ENCODE measurements at places on chromosomes 7 and 10. TPM values are rescaled to one million over a fixed set of nuclear protein-coding genes. Genes with fewer than 3 reads are reported as not detected.

DNA sequence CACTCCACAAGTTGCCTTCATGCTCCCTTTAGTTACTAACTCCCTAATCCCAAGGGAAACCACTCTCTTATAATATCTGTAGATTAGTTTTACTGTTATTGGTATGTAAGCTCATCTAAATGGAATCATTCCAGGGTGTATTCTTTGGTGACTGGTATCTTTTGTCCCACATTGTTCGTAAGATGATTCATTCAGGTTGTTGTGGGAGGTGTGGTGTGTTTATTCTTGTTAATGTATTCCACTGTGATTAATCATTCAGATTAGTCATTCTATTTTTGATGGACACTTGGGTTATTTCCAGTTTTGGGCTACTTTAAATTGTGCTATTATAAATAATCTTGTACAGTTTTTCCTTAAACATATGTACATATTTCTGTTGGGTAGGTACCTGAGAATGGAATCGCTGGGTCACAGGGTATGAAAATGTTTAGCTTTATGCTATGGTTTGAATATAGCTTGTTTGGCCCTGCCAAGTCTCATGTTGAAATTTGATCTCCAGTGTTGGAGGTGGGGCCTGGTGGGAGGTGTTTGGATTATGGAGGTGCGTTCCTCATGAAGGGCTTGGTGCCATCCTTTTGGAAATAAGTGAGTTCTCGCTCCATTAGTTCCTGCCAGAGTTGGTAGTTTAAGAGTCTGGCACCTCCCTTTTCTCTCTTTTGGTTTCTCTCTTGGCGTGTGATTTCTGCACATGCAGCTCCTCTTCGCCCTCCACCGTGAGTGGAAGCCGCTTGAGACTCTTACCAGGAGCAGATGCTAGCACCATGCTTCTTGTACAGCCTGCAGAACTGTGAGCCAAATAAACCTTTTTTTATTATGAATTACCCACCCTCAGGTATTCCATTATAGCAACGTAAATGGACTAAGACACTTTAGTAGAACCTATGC, 13.8 kb downstream of the BTRC start:
- DNase-seq = no peak

DNA sequence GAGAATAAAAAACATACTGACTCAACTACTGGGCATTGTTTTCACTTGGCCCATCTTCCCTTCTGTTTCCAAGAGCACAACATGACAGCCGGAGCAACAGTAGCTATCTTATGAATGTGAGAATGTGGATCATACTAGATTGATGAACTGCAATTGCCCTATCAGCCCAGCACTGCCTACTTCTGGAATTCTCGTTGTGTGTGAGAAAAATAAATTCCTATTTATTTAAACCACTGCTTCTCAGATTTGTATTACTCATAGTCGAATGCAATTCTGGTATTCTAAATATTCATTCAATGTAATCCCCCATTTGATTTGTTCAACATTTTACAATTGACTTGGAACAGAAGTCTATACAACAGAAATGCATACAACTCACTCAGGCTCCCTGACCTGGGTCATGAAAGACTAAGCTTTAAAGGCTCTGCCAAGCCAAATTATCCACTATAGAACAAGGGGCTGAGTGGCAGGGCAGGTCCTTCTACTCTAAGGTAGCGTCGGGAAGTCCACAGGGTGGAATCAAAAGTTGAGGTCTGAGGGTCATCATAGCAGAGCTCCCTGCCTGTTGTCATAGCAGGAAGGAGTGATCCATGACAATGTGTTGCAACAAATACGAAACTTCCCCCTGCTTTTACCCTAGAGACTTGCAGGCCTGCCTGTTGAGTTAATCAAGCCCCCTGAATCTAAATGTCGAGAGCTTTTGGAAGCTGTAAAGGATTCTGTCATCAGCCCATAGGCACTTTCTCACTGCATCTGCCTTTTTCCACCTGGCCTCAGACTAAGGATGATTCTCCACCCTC, 12.4 kb upstream of the JAZF1 start:
- DNase-seq = no peak

DNA sequence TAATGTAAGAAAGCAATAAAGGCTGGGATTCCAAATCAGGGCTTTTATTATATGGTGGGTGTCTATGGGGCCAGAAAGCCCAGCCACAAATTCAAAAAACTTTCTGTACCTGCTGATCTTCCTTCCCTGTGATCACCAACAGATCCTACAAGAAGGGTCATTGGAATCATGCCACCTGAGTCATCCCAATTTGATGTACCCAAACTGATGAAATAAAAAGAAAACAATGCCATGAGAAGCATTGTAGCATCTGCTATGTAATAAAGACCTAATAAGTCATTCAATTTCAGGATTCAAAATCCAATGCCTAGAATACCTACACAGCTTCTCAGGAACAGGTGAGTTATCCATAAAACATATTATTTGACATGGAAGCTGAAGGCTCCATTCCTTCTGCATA, 228.8 kb downstream of the DKK1 start:
- DNase-seq = no peak

DNA sequence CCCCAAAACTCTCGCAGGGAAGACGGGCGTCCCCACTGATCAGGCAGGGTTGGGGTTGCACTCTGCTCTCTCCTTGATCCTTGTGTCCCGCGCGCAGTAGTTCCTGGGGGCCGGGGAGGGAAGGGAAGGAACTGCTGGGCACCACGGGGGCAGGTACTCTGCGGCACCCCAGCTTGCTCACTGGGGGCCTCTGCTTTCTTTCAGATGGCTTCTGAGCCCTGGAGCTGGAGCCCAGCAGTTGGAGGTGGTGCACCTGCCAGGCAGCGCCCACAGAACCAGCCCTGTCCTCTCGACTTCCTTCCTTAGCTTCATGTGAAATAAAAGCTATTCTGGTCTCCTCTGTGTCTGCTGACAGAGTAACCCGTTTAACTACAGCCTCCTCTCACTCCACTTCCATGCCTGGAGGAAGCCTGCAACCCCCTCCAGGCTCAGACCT, 12.2 kb downstream of the PLAC9 start:
- peak; percentile 74 for DNase-seq

GRCh38 chr7:35777121-35777520, 23.7 kb upstream of the SEPTIN7 start:
- no peak for DNase-seq

GRCh38 chr10:111511751-111512150, 434.9 kb downstream of the ADRA2A start:
- DNase-seq = no peak

GRCh38 chr10:14554491-14555205, 220.0 kb downstream of the FAM107B start:
- DNase-seq = no peak

DNA sequence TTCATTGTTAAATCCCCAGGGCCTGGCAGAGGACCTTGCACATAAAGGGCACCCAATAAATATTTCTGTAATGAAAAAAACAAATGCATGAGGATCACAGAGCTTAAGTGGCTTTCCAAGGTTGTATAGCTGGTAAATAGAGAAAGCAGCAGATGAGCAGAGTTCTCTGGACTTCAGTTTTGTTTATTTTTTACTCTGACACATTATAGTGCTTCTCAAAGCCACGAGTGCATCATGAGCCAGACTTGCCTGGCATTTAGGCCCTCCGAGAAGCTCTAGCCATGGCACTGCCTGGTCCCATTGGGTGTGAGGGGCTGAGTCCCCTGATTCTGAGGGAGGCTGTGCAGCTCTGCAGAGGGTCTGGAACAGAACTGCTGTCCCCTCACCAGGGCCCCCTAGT, 87.2 kb upstream of the ZNF32 start:
- no peak for DNase-seq

DNA sequence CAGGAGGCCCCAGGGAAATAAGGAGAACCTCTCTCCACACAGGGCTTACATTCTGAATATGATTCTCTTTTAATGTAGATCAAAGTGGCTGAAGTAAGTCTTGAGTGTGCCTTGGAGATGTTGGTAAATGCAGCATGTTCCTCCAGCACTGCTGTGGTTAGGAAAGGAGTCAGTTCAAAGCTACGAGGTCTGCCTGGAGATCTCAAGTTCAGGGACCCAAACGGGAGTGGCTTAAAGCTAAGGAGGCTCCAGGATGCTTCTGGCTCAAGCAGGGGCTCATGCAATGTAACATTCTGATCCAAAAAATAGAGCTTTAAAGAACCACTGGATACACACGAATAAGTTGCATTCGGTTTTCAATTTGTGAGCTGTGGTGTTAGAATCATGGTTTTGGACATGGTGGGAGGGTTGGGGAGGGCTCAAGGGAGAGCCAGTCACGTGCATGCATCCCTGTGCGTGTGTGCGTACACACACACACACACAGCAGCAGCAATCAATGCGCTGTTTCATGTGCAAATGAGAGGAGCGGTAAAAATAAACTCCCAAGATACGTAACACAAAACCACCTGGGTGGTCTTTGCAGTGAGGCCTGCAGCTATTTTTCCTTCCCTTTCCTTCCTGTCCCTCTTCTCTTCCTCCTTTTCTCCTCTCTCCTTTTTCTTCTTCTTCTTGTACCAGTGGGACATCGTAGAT, 70.5 kb downstream of the AOAH start:
- peak; percentile 31 for DNase-seq

DNA sequence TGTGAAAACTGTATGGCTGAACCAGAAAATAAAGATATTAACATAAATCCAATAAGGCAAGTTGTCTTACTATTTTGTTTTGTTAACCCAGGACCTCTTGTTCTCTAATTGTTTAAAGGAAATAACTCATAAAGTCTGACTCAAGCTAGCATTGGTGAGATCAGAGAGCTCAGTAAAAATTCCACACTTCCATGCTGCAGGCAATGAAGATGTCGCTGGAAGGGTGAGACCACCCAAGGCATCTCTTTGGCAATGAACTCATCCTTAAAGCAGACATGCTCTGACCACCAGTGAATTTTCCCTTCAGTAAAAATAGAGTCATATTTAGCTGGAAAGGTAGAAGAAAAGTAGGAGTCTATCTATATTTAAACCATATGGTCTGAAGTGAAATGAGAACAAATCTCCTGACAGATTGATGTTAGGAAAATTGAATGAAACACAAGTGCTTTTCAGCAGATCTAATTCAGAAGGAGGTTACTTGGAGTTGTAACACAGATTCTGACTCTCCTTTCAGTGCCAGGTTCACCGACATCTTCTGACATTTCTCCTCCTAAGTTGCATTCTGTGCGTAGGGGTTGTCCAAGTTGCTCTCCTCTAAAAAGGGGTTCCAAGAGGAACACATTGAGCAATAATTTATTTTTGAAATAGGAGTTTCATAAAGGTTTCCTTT, 32.8 kb upstream of the VIPR2 start:
- DNase-seq = no peak

- no peak for DNase-seq
Observed at GRCh38 chr10:50232261-50232639, 19.1 kb downstream of the ASAH2 start.

- DNase-seq = peak; percentile 87
Observed at GRCh38 chr10:68156373-68157185, 47.3 kb downstream of the MYPN start.

DNA sequence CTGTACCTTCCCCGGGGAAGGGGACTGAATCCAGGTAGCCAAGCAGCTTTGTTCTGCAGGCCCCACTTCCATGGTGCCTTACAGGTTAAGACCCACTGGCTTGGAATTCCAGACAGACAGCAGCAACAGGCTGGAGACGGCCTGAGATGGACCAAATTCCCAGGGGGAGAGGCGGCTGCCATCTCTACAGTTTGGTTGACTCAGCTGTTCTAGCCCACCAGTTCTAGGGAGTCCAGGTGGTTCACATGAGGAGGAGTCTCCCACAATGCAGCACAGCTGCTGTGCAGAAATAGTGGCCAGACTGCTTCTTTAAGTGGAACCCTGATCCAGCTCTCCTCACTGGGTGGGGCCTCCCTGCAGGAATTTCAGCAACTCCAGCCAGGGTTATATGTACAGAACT, 74.1 kb downstream of the C10orf67 start:
- DNase-seq = no peak

- peak; percentile 63 for DNase-seq
Observed at GRCh38 chr7:71272509-71273490, 140.9 kb downstream of the GALNT17 start.

DNA sequence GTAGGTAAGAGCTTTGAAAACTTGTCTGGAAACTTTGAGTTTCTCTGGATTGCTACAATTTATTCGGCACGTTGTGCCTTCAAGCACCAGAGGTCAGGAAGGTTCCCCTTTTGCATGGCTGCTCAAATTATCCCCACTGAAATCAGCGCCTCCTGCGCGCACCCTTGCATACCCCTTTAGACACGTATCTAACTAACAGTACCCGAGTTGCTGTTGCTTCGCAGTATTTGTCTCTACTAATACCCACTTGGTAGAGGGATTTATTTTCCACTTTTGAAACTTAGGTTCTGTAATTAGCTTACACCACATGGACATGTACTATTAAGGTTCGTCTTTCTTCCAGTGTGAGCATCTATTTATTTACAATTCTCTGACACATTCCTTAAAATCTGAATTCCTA, 1.6 kb downstream of the MEOX2 start:
- no peak for DNase-seq

- DNase-seq = no peak
Observed at GRCh38 chr7:80651471-80651870, 13.0 kb downstream of the CD36 start.

- DNase-seq = no peak
Observed at GRCh38 chr7:45342236-45342635, 184.6 kb downstream of the RAMP3 start.

DNA sequence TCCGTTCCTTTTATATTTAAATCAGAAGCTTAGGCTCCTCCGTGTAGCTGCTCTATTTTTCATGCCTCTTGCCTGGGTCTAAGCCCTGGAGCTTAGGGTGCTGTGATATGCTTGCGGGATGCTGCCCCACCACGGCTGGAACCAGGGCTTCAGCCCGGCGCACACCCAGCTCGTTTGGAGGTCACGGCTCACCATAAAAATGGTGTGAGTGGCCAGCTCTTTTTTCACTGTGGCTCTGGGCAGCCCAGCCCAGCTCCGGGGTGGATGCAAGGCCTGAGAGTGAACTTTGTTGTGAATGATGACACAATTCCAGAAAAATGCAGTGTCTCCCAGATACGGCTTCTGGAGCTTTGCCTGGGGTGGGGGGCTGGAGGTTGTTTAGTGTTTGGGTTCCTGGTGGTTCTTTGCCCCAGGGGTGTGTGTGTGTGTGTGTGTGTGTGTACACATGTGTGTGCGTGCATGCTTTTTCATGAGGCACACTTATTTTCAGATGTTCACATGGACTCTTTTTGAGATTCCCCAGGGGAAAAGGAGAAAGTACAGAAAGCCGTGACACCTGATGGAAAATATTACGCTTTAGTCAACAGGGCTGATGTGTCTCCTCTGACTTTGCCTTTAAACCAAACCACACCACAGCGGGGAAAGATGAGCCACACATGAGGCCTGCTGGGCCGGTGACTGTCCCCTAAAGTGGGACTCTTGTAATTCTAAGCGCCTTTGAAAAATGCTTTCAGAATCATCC, 46.2 kb downstream of the GRK5 start:
- DNase-seq = peak; percentile 91

- no peak for DNase-seq
Observed at GRCh38 chr10:31390804-31391203, 71.8 kb downstream of the ZEB1 start.

Gene PPP3CB
- 36.1 TPM for total RNA-seq

Gene TM9SF3
- total RNA-seq = 144 TPM

Gene GIMAP8
- 24.3 TPM for total RNA-seq

Gene PDE1C
- 5.5 TPM for total RNA-seq

Gene NEBL
- total RNA-seq = 21.2 TPM

Gene CALML5
- not detected for total RNA-seq

Gene SLC13A1
- 10.1 TPM for total RNA-seq

Gene CRHR2
- total RNA-seq = not detected

Measured in kidney (tissue), 22 donors.